ENCODE measurements at places on chromosomes 7 and 10.

DNA sequence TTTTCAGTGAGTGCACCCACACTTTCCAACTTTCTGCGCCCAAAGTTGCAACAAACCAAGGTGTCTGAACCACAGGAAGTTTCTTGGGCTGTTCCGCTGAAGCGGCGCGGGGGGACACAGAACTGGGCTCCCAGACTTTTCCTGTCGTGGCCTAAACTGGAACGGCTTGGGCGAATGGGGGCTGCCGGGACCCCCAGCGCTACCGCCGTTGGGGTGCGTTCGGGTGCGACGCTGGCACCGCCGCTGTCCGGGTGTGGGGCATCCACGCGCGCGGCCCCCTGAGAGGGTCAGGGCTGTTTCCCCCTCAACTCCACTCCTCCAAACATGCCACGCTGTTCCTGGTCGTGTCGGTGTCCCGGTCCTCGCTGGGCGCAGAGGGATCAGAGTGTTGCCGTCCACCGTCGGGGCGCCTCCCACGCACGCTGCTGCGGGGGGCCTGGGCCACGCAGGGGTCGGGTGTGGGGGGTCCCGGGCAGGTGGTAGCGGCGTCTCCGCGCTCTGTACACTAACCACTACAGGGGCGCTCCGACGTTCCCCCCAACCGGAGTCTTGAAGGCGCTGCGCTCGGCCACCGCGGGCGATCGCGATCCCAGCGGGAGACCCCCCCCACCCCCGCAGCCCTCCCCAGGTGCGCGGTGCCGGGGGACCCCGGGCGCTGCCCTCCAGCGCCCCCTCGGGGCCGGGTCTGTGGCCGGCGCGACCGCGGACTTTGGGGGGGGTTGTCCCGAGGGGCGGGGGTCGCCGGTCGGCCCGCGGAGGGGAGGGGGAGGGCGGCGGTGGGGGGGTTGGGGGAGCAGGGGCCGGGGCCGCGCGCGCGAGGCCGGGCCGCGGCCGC, 2.2 kb upstream of the CUX1 start:
- DNase-seq = peak; percentile 29

DNA sequence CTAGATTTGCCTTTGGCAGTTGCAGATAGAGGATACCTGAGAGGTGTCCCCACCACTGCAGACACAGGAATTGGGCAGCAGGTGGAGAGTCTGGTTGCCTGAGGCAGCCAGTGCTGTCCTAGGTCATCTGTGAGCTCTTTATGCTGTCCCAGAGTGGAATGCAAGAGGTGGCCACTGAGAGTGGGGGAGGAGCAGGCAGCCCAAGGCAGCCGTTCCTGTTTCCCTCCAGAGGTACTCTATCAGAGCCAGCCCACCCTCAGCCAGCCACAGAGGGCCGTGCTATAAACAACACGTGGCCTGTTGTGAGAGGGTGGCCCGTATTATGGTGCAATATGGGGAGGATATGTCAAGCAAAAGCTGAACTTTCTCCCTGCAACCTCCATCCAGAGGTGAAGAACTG, 8.5 kb downstream of the LRRC18 start:
- no peak for DNase-seq

DNA sequence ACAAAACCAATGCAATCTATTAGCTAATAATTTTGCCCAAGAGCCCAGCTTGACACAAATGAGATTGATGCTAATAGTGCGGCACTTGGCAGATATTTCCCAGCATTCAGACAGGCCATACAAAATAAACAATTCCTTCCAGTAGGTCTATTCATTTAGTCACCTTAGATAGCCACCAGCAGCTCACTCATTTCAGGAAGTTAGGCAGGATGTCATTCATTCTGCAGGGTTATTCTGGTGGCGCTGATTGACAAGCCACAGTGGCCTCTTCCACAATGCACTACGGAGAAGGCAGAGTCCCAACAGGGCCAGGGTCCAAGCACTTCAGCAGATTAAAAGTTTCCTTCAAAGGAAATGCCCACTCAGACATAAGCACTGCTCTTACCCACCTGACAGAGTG, 55.8 kb downstream of the PIK3AP1 start:
- DNase-seq = no peak

GRCh38 chr7:120998996-120999565, 10.6 kb downstream of the CPED1 start:
- DNase-seq = no peak

- no peak for DNase-seq
These were observed 14.4 kb downstream of the SNX10 start for GRCh38 chr7:26305869-26306665.

DNA sequence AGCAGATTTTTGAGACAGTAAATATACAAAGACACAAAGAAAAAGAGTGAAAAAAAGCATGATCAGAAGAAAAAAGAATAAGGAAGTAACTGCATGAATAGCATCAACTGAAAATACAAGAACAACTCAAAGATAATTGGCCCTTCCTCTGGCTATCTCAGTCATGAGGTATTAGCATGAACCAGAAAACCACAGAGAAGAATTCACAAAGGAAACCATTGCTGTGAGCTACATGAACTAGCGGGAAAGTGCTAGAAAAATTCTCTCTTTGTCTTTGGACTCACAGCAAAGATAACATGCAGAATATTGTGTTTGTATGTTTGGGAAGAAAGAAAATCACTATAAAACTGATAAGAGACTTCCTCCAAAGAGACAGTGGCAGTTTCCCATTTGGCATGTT, 82.9 kb downstream of the SORCS1 start:
- DNase-seq = no peak

- DNase-seq = no peak
These were observed 10.9 kb downstream of the SUFU start for GRCh38 chr10:102514487-102515311.

DNA sequence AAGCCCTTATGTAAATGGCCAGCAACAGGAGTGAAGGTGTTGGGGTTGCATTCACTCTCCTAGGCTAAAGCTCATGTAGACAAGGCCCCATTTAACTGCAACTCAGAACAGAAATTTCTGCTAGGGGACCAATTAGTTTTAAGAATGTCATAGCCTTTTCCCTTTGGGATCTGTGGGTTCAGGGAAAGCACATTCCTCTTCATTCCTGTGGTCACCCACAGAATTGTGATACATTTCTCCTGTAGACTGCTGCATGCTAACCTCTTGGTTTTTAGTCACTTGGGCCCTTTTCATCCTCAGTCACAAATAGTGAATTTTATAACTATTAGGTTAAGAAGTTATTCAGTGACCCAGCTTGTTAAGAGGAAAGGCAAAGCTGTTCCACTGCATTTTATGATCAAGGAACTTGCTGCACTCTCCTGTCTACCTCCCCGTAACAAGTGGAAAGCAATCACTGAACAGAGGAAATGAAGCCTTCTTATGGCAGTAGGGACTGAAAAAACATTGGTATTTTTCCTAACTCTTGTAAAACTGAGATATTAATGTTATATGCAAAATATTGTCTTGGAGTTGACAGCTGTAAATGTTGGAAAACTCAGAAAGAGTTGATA, 124.9 kb downstream of the SND1 start:
- no peak for DNase-seq

GRCh38 chr10:413662-414071, 275.8 kb downstream of the DIP2C start:
- no peak for DNase-seq

- DNase-seq = no peak
These were observed 13.1 kb downstream of the LRRC4 start for GRCh38 chr7:128017862-128018845.

DNA sequence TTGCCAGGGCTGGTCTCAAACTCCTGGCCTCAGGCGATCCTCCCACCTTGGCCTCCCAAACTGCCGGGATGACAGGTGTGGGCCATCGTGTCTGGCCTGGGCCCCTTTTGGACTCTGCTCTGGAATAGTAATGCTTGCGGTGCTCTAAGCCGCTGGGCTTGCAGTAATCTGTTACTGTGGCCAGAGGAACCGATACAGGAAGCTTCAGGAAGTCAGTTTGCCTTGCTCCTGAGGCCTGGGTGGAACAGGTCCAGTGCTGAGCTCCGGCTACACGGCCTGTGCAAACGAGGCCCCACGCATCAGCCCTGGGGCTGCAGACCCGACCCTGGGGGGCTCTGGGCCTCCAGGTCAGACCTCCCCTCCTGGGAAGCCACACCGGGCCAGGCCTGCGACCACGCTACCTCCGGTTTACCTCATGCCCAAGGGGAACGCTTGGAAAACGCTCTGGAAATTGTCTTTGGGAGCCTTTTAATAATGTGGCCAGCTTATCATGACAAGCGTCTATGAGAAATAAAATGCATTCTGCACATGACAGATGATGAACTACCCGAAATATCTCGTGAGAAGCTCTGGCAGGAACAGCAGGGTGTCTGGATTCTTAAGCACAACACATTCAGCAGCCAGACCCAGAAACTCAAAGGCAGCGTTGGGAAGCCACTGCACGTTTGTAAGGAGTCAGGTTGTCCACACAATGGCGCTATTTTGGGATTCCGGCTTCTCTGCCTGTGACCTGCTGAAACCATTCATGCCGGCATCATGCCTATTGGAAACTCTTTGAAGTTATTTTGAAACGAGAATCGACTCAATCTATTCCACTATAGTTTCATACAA, 10.1 kb upstream of the ADAP1 start:
- peak; percentile 52 for DNase-seq

- DNase-seq = no peak
These were observed 145.2 kb downstream of the FRMD4A start for GRCh38 chr10:14185316-14186045.

- DNase-seq = no peak
These were observed 33.5 kb upstream of the AUTS2 start for GRCh38 chr7:69564454-69565417.

GRCh38 chr10:22674573-22674930, 39.8 kb downstream of the PIP4K2A start:
- DNase-seq = no peak

DNA sequence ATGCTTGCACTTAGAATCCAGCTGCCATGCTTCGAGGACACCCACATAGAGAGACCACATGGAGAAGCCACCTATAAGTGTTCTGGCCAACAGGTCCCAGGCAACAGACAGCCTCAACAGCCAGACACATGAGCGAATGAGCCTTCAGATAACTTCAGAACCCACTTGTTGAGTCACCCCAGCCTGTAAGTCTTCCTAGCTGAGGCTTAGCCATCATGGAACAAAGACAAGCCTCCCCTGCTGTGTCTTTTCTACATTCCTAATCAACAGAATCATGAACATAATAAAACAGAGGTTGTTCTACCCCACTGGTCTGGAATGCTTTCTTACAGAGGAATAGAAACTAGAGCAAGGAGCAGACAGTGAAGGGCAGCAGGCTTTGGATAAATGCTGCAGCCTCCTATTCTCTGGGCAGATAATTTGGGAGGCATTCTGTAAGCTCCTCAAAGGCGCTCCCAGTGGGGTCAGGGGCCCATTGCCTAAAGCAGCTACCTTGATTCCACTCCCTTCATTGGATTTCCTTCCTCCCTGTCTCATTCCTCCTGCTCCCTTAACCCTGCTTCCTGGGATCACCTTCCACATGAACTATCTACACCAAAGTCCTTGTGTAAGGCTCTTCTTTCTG, 4.6 kb downstream of the TLL2 start:
- no peak for DNase-seq

DNA sequence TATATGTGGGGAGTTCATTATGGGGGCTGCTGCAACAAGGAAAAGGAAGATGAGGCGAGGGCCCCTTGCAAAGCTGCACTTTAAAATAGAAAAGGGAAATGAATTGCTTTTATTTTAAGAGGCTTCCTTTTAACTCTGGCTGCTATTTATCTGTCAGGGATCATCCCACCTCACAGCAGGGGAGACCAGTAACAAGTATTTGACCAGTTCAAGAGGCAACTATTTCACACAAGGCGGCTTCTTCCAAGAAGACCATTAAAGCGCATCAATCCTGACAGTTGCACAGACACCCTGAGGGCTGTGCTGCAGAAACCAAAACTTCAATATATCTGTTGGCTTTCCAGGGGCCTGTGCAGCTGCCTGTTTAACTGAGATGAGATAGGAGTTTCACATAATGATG, 1009.2 kb downstream of the SORCS3 start:
- no peak for DNase-seq

DNA sequence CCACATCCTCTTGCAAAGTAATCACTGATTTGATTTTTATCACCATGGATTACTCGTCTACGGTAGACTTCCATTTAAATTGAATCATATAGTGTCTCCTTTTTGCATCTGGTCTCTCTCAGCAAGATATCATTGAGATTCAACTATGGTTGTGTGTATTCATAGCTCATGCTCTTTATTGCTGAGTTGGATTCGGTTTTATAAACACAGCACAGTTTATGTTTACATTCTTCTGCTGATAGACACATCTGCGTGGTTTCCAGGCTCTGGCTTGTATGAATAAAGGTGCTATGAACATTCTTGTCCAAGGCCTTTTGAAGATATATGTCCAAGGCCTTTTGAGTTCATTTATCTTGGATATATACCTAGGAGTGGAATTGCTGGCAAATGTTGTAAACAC, 356.5 kb upstream of the CELF2 start:
- DNase-seq = no peak

- DNase-seq = no peak
These were observed 10.4 kb upstream of the NACAD start for GRCh38 chr7:45098983-45099839.

- no peak for DNase-seq
These were observed 1.3 kb downstream of the FIGNL1 start for GRCh38 chr7:50448823-50449222.

- DNase-seq = no peak
These were observed 10.8 kb downstream of the NKX6-2 start for GRCh38 chr10:132774902-132775863.

GRCh38 chr10:5596611-5597341, 69.6 kb downstream of the ASB13 start:
- DNase-seq = no peak

DNA sequence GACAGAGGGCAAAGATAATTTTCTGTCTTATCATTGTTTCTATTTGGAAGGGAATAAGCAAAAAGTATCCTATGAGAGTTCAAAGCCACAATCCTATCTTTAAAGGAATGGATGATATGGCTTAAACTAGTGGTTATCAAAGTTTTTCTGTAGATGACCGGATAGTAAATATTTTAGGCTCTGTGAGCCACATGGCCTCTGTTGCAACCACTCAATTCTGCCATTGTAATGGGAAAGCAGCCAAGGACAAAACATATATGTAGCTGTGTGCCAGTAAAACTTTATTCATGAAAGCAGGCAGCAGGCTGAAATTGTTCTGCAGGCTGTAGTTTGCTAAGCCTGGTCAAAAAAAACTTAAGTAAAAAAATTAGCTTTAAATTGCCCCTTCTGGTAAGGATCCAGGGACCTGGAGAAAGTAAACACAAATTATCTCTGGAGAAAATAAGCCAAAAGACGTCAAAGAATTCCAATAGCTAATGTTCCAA, 73.3 kb downstream of the THSD7A start:
- DNase-seq = no peak

Measured in left ventricle myocardium inferior (tissue), 1 donor.